Mucosa of gallbladder (tissue), 1 donor: ENCODE measurements at places on chromosomes 16 and 17. TPM values are rescaled to one million over a fixed set of nuclear protein-coding genes. Genes with fewer than 3 reads are reported as not detected.

HBM gene
- total RNA-seq = not detected

HOXB3 gene
- total RNA-seq = 17.2 TPM

MYH2 gene
- total RNA-seq = 2.4 TPM

SLC13A2 gene
- 55.0 TPM for total RNA-seq

PRSS27 gene
- total RNA-seq = 0.52 TPM

ALDH3A2 gene
- total RNA-seq = 373 TPM

STH gene
- total RNA-seq = not detected

GRCh38 chr17:79799538-79800324, 2.9 kb upstream of the CBX8 start:
- DNase-seq = no peak

- DNase-seq = no peak
Measured at GRCh38 chr17:46047398-46047797, 48.3 kb downstream of the STH start.

GRCh38 chr16:26453215-26453614, 613.5 kb upstream of the C16orf82 start:
- DNase-seq = no peak

GRCh38 chr17:57038486-57038885, 46.6 kb upstream of the AKAP1 start:
- DNase-seq = no peak

GRCh38 chr16:89986600-89986999, 32.7 kb downstream of the DBNDD1 start:
- no peak for DNase-seq

DNA sequence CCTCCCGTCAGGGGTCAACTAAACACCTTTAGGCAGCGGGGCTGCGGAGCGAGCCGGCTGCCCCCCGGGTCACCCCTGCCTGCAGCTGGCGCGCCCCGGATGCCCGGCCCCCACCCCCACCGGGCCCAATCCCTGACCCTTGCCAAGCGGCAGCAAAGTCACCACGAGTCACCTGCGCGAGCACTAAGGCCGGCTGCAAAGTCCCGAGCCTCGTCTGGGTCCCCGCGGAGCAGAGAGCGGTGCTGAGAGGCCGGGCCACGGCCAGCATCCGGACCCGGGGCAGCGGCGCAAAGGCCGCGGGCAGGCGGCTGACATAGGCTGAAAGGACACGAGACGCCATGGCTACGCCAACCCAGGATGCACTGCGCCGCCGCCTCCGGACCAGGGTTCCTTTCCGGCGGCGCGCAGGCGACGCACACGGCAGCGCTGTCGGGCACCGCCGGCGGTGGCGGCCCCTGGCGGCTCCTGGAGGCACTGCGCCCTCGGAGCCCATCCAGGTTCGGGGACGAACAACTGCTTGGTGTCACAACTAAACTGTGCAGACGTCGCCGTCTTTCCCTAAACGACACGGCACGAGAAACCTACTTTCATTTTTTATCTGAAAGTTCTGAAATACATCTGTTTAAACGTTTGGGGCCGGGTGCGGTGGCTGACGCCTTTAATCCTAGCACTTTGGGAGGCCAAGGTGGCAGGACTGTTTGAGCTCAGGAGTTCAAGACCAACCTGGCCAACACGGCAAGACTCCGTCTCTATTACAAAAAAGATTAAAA, at the start of gene NDUFAB1:
Gene NDUFAB1 (minus strand): TSS at position 366 of the 770 bp plus-strand sequence. CDS start 26 bp downstream, at position 340.
- peak; percentile 93 for DNase-seq

GRCh38 chr16:87951552-87952538, 611 bp downstream of the BANP start:
- DNase-seq = no peak

DNA sequence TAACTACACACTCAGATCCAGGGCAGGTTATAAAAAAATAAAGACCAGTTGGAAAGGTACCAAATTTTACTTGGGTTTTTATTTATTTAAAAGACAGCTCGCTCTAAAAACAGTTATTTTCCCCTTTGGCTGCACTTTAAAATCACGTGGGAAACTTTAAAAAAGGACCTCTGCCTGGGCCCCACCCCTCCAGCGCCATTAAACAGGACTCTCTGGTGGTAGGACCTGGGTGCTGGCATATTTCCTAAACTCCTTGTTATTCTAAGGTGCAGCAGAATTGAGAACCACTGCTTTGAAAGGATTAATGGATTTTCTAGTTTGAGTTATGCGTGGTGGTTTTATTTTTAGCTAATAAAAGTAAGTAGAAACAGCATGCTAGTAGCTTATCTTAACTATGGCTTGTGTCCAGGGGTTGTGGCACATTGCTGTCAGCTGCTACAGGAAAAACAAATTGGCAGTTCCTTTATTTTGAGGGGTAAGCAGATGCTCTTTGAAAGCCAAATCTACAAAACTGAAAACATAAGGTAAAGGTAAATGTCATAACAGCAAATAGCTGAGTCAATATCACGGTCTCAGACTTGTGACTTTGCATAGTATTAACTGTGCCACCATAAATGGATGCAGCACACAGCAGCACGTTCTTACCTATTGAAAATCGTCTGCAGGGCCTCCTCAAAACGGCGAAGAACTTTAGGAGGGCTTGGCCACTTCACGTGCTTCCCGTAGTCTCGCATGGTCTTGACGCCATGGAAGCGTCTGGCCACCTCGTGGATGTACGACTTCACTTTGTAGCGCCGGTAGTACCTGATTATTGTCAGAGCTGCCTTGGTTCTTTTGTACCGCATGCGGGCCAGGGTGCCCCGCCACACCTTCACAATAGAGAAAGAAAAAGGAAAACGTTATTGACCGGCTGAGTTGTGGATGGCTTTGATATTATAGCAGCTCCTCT, 172.0 kb downstream of the CDK5R1 start:
- DNase-seq = no peak

GRCh38 chr17:917941-918740, 61.4 kb downstream of the NXN start:
- DNase-seq = no peak

DNA sequence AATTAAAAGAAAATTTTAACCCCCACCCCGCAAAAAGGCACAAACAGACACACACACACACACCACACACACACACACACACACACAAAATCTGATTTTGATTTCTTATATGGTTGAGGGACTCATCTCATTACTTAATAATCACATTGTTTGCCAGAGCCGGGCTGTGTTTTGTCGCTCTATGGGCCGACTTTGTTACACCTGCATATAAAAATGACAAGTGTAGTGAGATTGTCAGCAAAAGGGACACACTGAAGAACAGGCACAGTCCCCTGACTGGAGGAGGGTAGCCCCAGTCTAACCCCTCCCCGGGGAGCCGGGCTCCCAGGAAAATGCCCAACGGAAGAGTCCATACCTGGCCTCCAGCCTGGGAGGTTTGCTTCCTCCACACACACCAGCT, 221.6 kb downstream of the ENGASE start:
- no peak for DNase-seq

GRCh38 chr17:76492989-76493501, 8.2 kb downstream of the RHBDF2 start:
- DNase-seq = peak; percentile 47

GRCh38 chr17:18124345-18125126, 16.0 kb downstream of the MYO15A start:
- DNase-seq = no peak

DNA sequence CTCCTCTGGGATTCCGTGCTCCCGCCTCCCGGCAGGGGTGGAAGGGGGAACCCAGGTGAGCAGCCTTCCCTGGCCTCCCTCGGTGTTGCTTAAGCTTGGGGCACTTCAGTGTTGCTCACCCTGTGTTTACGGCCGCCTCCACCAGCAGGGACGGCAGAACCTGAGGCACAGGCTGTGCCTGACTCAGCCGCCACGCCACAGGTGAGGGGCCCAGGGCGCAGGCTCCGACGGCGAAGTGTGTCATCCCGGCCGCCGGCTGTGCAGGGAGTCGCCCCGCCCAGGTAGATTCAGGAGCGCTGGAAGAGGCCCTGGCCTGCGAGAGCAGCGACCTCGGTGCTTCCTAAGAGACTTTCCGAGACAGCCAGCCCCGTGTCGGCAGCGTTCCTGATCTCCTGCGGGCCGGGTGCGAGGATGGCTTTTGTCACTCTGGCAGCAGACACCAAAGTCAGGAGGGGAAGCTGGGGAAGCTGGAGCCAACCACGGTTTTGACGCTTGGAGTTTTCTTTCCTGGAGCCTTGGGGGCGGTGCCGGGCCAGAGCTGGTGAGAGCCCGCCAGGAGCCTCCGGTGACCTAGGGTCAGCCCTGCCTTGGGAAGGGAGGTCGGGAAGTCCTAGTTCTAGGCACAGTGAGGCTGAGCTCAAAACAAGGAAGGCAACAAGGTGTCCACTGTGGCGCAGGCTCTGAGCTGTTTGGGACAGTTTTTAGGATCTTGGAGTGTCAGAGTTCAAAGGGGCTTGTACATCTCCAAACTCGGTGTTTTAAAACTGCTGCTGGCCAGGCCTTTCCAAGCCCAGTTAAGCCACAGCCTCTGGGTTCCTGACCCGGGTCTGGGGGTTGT, 2.1 kb downstream of the GSE1 start:
- peak; percentile 75 for DNase-seq

- peak; percentile 68 for DNase-seq
Measured at GRCh38 chr17:60941028-60941427, 263.4 kb downstream of the BCAS3 start.

- peak; percentile 52 for DNase-seq
Measured at GRCh38 chr16:89565506-89566372, 5.3 kb downstream of the RPL13 start.

DNA sequence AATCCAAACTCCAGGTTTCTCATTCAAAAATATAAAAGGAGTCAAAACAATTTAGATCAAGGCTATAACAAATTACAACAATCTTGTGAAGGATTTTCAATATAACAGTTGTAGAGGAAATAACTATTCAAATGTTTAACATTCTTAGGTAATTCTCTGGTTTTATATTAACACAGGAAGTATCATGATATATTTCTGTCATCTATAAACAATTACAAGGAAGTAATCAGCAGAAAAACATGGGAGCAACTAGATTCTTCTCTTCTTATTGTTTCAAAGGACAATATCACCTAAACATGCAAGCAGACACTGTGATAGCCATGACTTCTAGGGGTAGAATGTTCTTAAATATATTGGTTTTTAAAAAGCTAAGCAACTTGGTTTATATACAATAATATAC, 49.9 kb downstream of the FBXL20 start:
- DNase-seq = no peak

GRCh38 chr16:53084141-53084541, 29.4 kb downstream of the CHD9 start:
- no peak for DNase-seq

DNA sequence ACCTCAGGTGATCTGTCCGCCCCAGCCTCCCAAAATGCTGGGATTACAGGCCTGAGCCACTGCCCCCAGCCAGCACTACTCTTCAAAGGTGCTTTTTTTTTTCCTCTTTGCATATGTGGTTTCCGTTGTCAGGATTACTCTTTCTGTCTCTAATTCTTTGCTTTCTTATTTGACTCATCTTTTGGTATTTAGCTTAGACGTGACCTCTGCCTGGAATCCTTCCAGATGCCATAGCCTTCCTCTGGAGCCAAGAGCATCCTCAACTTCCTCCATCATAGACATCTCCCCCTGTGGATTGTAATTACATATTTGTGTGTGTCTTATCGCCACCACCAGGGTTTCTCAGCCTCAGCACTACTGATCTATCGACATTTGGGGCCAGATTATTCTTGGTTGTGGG, 84.4 kb upstream of the XYLT1 start:
- DNase-seq = no peak
